Upper lobe of right lung (tissue), 1 donor: ENCODE measurements at places on chromosomes 2 and 18. TPM values are rescaled to one million over a fixed set of nuclear protein-coding genes. Genes with fewer than 3 reads are reported as not detected.

GRCh38 chr2:236579048-236579745 is 9.6 kb downstream of the ACKR3 start:
- H3K36me3 ChIP-seq: peaks cover 11% of the 10 kb centered on the region
- H3K4me1 ChIP-seq: no peaks in the 10 kb centered on the region
- no peak for DNase-seq
- no peaks in the 10 kb centered on the region for H3K27me3 ChIP-seq

The TNFRSF11A gene
- total RNA-seq: 2.5 TPM

The PLCL1 gene
- total RNA-seq: 7.7 TPM

GRCh38 chr18:9191658-9192256 is 55.2 kb downstream of the ANKRD12 start:
- no peak overlapping the region for H3K27ac ChIP-seq
- peaks cover 27% of the 10 kb centered on the region for H3K36me3 ChIP-seq
- no peak for DNase-seq
- H3K27me3 ChIP-seq: no peaks in the 10 kb centered on the region

The HOXD12 gene
- not detected for total RNA-seq

GRCh38 chr2:239190921-239191885 is 209.6 kb downstream of the HDAC4 start:
- no peak overlapping the region for H3K4me3 ChIP-seq
- H3K27me3 ChIP-seq: no peaks in the 10 kb centered on the region
- peaks cover 31% of the 10 kb centered on the region for H3K36me3 ChIP-seq
- DNase-seq: peak; percentile 30
- H3K27ac ChIP-seq: no peak overlapping the region

DNA sequence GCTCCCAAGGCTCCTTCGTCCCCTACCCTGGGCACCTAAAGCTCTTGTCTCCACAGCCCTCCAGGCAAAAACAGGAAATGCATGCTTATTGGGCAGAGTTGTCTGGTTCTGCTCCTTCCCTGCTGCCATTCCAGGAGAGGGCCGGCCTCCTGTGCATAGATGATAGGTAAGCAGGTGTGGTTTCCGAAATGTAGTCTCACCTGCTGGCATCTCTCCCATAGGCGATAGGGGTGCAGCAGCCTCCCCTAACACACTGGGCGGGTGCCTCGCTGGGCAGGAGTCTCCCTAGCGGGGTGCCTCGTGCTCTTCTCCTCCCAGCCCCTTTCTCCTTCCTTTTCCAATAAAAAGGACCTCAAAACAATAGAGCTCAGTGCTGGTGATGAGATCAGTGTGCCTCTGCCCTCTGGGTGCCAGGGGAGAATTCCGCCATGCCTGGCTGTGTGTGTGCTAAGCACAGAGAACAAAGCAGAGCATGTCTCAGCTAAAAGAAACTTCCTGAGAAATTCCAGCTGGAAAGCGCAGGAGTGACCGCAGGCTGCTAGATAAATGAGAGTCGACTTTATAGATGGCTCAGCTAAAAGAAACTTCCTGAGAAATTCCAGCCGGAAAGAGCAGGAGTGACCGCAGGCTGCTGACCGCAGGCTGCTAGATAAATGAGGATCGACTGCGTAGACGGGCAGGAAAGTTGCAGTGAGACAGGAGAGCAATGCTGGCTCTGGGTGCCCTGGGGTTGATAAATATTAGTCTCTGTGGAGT is 11.3 kb upstream of the PXDN start:
- no peak overlapping the region for H3K27ac ChIP-seq
- no peak overlapping the region for H3K4me3 ChIP-seq
- H3K4me1 ChIP-seq: peaks cover 4% of the 10 kb centered on the region
- no peaks in the 10 kb centered on the region for H3K27me3 ChIP-seq
- H3K36me3 ChIP-seq: no peaks in the 10 kb centered on the region

- H3K36me3 ChIP-seq: no peaks in the 10 kb centered on the region
- no peak overlapping the region for H3K4me3 ChIP-seq
- H3K27me3 ChIP-seq: no peaks in the 10 kb centered on the region
- H3K27ac ChIP-seq: no peak overlapping the region
- H3K4me1 ChIP-seq: no peaks in the 10 kb centered on the region
These were observed 26.4 kb upstream of the GALR1 start for GRCh38 chr18:77223221-77223639.

GRCh38 chr2:165876712-165877111 is 76.9 kb downstream of the TTC21B start:
- peaks cover 6% of the 10 kb centered on the region for H3K4me1 ChIP-seq
- no peak overlapping the region for H3K4me3 ChIP-seq
- H3K27me3 ChIP-seq: no peaks in the 10 kb centered on the region
- DNase-seq: no peak
- H3K27ac ChIP-seq: no peak overlapping the region

DNA sequence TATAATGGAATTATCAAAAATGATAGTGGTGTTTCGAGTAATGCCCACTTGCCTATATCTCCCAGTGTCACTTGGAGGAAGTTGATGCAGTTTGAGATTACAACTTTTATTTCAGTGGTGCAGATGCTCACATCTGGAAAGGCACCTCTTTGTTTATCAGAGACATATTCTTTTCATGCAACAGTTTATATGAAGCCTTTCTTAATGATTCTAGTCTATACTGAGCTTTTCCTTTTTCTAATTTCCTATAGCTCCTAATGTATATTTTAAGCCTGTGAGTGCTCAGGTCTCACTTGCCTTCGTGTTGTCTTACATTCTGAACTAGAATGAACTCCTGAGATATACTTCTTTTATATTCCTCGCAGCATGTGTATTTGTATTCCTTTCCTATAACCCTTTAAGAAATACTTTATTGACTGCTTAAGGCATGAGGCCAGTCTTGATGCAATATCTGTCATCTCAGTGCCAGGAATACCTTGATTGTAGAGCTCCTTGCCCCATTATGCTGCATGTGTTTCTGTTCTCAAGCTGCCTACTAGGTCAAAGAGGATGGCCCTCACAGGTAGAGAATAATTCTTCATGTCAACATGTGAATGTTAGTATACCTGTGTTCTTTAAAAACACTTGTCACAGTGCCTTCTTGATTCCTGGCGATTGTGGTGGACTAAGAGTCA is 52.6 kb downstream of the VRK2 start:
- H3K4me1 ChIP-seq: no peaks in the 10 kb centered on the region
- no peaks in the 10 kb centered on the region for H3K36me3 ChIP-seq
- no peak overlapping the region for H3K27ac ChIP-seq
- no peak for DNase-seq
- no peaks in the 10 kb centered on the region for H3K27me3 ChIP-seq

DNA sequence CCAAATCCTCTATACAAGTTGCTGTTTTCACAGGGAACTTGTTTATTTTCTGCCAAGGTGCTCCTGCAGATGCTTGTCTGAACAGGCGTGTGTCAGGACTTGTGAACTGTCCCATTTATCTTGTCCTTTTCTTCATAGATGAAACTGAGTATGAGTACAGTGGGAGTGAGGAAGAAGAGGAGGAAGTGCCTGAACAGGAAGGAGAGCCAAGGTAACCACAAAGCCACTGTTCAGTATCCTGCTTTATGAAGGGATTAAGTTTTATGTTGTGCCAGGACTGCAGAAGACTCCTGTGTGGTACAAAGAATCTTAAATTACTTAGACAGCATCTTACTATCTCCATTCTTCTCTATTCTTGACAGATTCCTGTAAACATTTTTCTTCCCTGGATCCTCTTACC is 145.0 kb downstream of the MAP4K4 start:
- DNase-seq: no peak
- H3K4me1 ChIP-seq: peaks cover 12% of the 10 kb centered on the region
- no peak overlapping the region for H3K27ac ChIP-seq
- no peaks in the 10 kb centered on the region for H3K27me3 ChIP-seq
- no peak overlapping the region for H3K4me3 ChIP-seq

- H3K27me3 ChIP-seq: no peaks in the 10 kb centered on the region
- no peaks in the 10 kb centered on the region for H3K36me3 ChIP-seq
- H3K4me1 ChIP-seq: no peaks in the 10 kb centered on the region
- no peak overlapping the region for H3K27ac ChIP-seq
These were observed 432.5 kb upstream of the FSIP2 start for GRCh38 chr2:185306119-185306518.

GRCh38 chr2:9742601-9743000 is 100.7 kb upstream of the TAF1B start:
- DNase-seq: no peak
- no peak overlapping the region for H3K27ac ChIP-seq
- no peaks in the 10 kb centered on the region for H3K27me3 ChIP-seq
- H3K36me3 ChIP-seq: no peaks in the 10 kb centered on the region

- no peak for DNase-seq
- peaks cover 16% of the 10 kb centered on the region for H3K4me1 ChIP-seq
- no peaks in the 10 kb centered on the region for H3K36me3 ChIP-seq
- H3K27ac ChIP-seq: peak overlapping the region; percentile 39
- no peak overlapping the region for H3K4me3 ChIP-seq
These were observed 45.6 kb upstream of the ITGB6 start for GRCh38 chr2:160245614-160246155.

The RTKN gene
- total RNA-seq: 32.3 TPM

The TSPYL6 gene
- not detected for total RNA-seq

DNA sequence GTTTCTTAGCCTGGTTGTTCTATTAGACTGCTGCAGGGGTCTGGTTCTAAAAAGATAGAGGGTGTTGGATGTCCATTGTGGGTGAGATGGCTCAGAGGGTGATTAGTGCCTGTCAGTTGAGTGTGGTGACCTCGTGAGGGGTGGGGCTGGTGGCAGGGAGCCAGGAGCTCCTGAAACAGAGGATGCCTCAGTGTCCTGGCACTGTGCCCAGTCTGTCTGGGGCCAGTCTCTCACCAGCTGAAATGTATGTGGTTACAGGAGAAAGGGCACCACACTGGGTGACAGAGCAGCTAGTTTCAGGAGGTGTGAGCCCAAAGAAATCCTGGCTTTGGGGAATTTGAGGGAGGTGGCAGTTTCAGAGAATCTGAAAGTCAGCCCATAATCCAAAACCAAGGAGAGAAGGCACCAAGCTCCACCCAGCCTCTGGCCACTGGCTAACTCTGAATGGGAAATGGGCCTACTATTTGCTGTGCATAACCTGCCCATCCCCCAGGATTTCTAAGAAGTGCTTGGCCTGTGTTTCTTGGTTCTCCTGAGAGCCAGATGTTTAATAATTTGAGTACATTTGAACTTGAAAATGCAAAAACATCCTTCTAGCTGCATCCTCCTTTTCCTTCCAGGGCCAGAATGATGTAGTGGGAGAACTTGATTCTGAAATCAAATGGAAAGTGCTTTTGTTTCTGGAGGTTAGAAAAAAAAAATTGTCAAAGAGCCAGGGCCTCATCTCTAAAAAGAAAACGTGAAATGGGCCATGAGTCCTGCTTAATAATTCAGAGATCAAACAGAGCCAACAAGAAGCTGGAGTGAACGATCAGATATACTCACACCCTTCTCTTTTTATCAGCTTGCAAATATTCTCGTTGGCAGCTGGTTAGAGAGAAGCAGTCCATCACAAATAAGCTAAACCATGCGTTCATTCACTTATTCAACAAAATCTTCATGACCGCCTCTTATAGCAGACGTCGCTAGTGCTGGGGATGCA is 92.3 kb downstream of the B3GNT2 start:
- H3K36me3 ChIP-seq: no peaks in the 10 kb centered on the region
- no peak overlapping the region for H3K4me3 ChIP-seq
- peak; percentile 87 for DNase-seq

GRCh38 chr2:47225061-47225783 is 70.1 kb upstream of the STPG4 start:
- no peaks in the 10 kb centered on the region for H3K36me3 ChIP-seq
- H3K4me1 ChIP-seq: peaks cover 14% of the 10 kb centered on the region
- H3K27me3 ChIP-seq: no peaks in the 10 kb centered on the region
- H3K27ac ChIP-seq: peak overlapping the region; percentile 18

GRCh38 chr2:219416938-219417337 is 1.2 kb upstream of the DES start:
- no peak overlapping the region for H3K27ac ChIP-seq
- no peaks in the 10 kb centered on the region for H3K36me3 ChIP-seq
- no peaks in the 10 kb centered on the region for H3K4me1 ChIP-seq
- H3K27me3 ChIP-seq: peaks cover 35% of the 10 kb centered on the region

DNA sequence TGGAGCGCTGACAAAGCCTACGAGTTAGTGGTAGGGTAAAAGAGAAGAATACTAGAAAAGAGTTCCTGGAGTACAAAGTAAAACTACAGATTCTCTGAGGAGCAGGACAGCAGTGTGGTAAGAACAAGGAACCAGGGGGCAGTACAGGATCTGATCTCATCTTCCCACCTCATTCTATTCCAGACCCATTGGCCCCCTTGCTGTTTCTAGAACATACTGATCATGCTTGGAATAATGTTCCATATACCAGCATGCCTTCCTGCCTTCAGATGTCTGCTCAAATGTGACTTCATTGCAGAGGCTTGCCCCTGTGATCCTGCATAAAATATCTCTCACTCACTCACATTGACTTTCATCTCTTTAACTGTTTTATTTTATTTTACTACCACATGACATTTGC is 19.3 kb downstream of the MSGN1 start:
- H3K4me1 ChIP-seq: no peaks in the 10 kb centered on the region
- DNase-seq: no peak
- no peaks in the 10 kb centered on the region for H3K36me3 ChIP-seq
- no peak overlapping the region for H3K27ac ChIP-seq
- H3K27me3 ChIP-seq: peaks cover 4% of the 10 kb centered on the region

The C1QL2 gene
- total RNA-seq: not detected

DNA sequence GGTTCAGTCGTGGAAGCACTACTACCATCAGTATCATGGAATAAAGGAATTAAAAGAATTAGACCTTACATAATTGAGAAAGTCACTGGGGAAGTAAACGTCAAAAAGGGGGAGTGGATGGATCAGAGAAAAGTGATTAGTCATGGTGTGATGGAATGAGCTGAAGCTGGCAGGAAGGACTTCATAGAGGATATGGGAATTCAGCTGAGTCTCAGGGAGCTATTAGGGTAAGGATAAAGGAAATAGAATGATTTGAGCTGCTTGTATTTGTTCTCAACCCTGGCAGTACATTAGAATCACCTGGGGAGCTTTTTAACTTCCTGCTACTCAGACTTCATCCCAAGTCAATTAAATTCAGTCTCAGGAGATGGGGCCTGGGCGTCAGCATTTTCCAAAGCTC is 53.4 kb upstream of the SETBP1 start:
- H3K36me3 ChIP-seq: no peaks in the 10 kb centered on the region
- H3K4me1 ChIP-seq: no peaks in the 10 kb centered on the region
- H3K27ac ChIP-seq: no peak overlapping the region
- no peaks in the 10 kb centered on the region for H3K27me3 ChIP-seq
- DNase-seq: no peak

The HOXD9 gene
- 1.6 TPM for total RNA-seq

The MYO7B gene
- total RNA-seq: 2.2 TPM

The SCYGR1 gene
- not detected for total RNA-seq

The FIGN gene
- total RNA-seq: 6.5 TPM

The CHRNG gene
- not detected for total RNA-seq
